Esophagus squamous epithelium (tissue), 5 donors: ENCODE measurements at places on chromosomes 16 and 17.

- no peak for DNase-seq
Measured at GRCh38 chr17:36849871-36850348, 87.4 kb upstream of the LHX1 start.

DNA sequence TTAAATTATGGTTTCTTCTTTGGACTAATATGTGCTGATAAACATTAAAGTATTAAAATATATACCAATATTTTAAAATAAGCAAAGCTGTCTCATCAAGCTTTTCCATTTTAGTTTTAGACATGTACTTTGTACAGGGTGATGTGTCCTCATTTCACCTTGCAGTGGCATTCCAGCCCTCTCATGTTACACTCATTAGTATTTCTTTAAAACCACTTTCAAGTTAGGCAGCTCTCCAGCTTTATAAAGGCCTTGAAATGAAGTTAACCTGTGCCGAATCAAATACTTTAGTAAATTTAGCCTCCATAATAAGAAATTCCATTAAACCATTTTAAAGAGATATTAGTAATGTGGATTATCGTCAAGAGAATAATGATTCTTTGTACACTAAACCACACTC is 107.6 kb upstream of the HLF start:
- no peak for DNase-seq

GRCh38 chr17:37764383-37764782 is 19.5 kb upstream of the HNF1B start:
- no peak for DNase-seq

DNA sequence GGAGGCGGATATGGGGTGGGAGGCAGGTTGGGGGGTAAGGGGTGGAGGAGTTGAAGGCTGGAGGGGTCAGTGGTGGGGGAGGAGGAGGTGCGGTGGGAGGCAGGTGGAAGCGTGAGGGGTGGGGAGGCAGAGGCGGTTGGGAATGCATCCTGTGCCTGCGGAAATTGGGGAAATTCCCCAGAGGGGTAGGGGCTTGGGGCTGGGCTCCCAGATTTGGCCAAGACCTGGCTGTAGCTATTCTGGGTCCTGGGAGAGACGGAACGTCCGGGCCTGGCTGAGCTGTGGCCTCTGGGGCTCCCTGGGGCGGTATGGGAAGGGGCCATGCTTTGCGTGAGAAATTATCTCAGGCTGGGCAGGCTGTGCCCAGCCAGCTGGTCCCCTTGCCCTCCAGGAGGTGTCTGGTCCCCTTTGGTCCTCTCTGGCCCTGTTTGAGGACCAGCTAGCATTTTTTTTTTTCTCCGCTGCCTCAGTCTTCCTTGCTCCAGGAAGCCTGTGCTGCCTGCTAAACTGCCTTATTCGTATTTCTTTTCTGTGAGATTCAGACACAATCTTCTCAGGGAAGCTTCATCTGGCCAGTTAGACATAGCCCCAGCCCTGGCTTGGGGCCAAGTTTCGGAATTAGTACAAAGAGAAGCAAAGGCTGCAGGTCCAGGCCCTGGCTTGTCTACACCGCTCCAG is 7.3 kb upstream of the TRPV2 start:
- DNase-seq = no peak

DNA sequence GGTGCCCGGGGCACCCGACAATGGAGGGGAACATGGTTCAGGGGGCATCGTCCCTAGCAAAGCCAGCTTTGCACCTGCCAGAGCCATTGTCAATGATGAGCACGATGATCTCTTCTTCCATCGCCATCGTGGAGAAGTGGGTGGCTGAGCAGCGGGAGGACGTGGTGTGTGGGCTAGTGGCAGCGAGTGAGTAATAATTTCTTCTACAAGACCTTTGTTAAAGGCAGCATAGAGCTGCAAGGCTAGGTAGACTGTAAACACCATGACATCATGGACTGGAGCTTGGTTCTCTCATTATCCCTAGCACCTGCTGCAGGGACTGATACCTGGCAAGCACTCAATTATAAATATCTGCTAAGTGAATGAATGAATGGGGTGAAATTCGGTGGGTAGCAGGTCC is 6.7 kb upstream of the HEATR3 start:
- no peak for DNase-seq

- DNase-seq = no peak
Measured at GRCh38 chr16:21598701-21599121, 666 bp upstream of the METTL9 start.

GRCh38 chr16:87463722-87464690 is 28.8 kb downstream of the ZCCHC14 start:
- DNase-seq = no peak

GRCh38 chr16:66470556-66470955 is 43.5 kb downstream of the BEAN1 start:
- no peak for DNase-seq

- DNase-seq = no peak
Measured at GRCh38 chr17:50955160-50955559, 89.0 kb upstream of the TOB1 start.

GRCh38 chr16:3021449-3022207 is 1.5 kb downstream of the TNFRSF12A start:
- DNase-seq = no peak

- DNase-seq = no peak
Measured at GRCh38 chr17:33966410-33967059, 288.6 kb upstream of the CCL2 start.

- no peak for DNase-seq
Measured at GRCh38 chr16:79050063-79050462, 550.5 kb downstream of the MAF start.
